ENCODE measurements at places on chromosomes 6 and 20. TPM values are rescaled to one million over a fixed set of nuclear protein-coding genes. Genes with fewer than 3 reads are reported as not detected.
A peak's percentile ranks its signal among the peaks of the same experiment; 100 is the strongest.

DNA sequence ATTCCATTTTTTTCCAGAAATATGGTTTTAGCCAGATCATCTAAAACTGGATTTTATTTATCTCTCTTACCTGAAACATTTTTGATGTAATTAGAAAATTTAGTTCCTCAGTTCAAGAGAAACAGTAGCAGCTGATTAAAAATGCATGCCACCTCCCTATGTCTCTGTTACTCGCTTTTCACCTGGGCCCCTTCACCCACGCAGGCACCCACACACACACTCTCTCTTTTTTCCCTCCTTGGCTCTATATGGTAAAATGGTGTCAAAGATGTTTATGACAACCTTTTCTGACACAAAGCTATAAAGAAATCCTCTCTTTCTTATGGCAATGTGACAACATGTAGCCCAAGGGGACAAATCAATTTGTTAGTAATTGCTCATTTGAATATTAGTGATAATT lies 5.8 kb upstream of the SGK1 start:
- no peak overlapping the region for H3K27ac ChIP-seq
- no peak overlapping the region for H3K4me3 ChIP-seq
- H3K36me3 ChIP-seq: no peaks in the 10 kb centered on the region
- H3K27me3 ChIP-seq: no peaks in the 10 kb centered on the region
- no peaks in the 10 kb centered on the region for H3K4me1 ChIP-seq

DNA sequence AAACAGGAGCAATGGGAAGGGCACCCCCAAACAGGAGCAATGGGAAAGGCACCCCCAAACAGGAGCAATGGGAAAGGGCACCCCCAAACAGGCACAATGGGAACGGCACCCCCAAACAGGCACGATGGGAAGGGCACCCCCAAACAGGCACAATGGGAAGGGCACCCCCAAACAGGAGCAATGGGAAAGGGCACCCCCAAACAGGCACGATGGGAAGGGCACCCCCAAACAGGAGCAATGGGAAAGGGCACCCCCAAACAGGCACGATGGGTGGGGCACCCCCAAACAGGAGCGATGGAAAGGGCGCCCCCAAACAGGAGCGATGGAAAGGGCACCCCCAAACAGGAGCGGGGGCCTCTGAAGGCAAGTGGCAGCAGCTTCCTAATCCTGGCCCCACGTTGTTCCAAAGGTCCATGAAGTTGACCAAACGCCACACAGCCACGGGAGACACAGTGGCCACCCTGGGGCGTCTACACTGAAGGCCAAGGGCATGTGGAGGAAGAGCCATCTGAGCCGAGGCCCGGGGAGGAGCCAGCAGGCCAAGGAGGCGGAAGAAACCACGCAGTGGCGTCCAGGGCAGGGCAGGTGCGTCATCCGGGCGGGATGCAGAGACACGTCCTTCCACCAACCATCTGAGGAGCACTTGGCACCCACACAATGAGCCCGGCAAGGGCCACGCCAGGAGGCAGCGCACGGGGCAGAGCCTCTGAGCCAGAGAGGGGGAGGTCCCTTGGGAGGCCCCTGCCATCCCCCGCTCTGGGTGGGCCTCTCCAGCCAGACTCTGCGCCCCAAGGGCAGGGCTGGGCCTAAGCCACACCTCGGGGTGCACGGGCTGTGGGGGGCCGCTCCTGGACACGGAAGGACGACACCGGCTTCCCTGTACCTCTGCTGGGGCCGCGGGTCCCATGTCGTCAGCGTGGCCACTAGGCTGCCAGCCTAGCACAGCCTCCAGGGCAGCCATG lies 21.5 kb upstream of the NTSR1 start:
- H3K4me3 ChIP-seq: no peak overlapping the region
- peaks cover 15% of the 10 kb centered on the region for H3K27me3 ChIP-seq
- no peak overlapping the region for H3K27ac ChIP-seq
- no peak for DNase-seq

DNA sequence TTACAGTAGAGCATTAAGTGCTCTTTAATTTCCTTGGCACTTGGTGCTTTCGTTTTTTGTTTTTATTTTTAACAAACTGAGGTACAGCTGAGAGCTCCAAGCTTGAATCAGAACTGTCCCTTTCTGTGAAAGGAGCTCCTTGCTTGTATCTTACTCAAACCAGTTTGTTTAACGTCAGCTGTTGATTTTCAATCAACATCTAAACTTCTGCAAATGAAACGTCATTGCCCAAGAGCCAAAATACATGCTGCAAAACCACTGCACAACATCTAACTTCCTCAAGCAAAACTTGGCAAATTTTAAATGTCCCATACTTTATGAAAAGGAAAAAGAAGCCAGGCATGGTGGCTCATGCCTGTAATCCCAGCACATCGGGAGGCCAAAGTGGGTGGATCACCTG lies 15.2 kb downstream of the VNN2 start:
- no peaks in the 10 kb centered on the region for H3K36me3 ChIP-seq
- no peak overlapping the region for H3K4me3 ChIP-seq
- DNase-seq: no peak
- no peaks in the 10 kb centered on the region for H3K27me3 ChIP-seq
- no peak overlapping the region for H3K27ac ChIP-seq

COL21A1 gene
- not detected for total RNA-seq

GRCh38 chr6:16760516-16761470 lies at the start of gene ATXN1:
ATXN1 (minus strand) TSS chr6:16761460.
- H3K4me1 ChIP-seq: peaks cover 52% of the 10 kb centered on the region
- peak within 1 kb of the TSS; percentile 95 for H3K4me3 ChIP-seq
- H3K27ac ChIP-seq: peak within 1 kb of the TSS; percentile 96
- peak; percentile 80 for DNase-seq
- H3K36me3 ChIP-seq: no peaks in the 10 kb centered on the region
